GM06990 (cell line): ENCODE measurements at places on chromosomes 5 and 9.
A peak's percentile ranks its signal among the peaks of the same experiment; 100 is the strongest.

GRCh38 chr9:3331801-3332200 lies 194.0 kb downstream of the RFX3 start:
- DNase-seq = no peak

DNA sequence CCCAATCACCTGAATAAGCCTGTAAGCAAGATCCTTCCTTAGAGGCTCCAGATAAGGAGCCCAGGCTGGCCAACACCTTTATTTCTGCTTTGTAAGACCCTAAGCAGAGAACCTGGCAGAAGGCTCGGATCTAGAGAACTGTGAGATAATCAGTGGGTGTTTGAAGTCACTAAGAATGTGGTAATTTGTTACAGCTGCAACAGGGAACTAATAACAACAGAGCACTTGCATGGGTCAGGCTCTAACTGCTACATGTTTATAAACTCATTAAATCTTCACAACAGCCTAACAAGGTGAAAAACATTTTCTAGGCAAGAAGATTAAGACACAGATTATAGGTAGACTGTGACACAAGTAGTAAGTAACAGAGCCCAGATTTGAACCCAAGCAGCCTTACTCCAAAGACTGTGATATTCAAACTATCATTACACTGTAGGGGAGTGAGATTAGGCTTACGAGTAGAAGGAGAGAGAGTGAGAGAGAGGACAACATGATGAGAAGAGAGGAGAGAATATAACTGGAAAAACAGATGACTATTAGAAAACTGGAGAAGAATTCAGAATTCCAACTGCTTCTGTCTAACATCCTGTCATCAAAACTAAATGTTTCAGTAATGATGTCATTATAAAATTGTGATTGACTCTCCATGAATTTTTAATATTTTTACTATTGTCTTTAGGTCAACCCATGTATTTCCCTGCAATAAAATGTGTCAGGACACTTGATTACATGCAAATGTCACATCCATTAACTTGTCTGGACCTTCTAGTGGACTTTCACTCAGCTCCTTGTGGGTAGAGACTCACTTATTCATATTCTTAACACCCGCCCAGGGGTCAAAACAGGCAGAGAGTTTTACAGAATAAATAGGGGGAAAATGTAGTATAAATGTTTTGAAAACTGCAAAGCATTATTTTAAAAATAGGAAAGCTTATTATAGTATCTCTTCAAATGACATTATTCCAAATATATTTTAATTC lies 290.9 kb upstream of the RGMB start:
- no peak for DNase-seq

- DNase-seq = no peak
These were observed 111.0 kb downstream of the PJA2 start for GRCh38 chr5:109298794-109299193.

DNA sequence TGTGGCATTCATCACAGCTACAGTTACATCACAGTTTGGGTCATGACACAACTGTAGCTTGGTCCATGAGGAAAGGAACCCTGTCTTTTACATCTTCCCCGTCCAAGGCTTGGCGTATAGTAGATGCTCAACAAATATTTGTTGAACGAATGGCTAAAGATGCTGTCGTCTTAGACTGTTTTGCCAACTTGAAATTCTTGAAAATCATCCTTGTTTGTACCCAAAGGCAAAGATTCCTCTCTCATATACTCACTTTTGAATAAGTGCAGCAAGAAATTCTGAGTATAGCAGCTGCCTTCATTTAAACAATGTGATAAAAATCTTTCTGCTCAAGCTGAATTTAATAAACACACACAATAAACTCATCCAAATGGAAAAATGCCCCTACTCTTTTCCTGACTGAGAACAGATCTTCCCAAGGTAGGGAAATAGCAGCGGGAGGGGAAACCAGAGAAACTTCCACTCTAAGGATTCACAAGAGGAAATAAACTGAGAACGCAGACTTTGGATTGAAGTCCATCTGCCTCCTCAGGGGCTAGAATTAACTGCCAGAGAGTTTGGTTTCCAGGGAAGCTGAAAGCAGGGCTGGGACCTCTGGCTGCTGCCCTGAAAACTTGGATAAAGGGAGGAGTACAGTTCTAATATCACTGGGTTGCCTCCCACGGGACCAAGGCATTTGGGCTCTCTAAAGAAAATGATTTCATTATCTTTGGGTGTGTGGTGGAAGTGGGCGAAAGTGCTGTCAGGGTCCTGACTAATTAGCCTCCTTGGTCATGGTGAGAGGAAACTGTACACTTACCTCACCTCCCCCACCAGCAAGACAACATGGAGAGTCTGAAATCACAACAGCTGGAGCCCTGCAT lies 99.1 kb downstream of the DPYSL3 start:
- no peak for DNase-seq

DNA sequence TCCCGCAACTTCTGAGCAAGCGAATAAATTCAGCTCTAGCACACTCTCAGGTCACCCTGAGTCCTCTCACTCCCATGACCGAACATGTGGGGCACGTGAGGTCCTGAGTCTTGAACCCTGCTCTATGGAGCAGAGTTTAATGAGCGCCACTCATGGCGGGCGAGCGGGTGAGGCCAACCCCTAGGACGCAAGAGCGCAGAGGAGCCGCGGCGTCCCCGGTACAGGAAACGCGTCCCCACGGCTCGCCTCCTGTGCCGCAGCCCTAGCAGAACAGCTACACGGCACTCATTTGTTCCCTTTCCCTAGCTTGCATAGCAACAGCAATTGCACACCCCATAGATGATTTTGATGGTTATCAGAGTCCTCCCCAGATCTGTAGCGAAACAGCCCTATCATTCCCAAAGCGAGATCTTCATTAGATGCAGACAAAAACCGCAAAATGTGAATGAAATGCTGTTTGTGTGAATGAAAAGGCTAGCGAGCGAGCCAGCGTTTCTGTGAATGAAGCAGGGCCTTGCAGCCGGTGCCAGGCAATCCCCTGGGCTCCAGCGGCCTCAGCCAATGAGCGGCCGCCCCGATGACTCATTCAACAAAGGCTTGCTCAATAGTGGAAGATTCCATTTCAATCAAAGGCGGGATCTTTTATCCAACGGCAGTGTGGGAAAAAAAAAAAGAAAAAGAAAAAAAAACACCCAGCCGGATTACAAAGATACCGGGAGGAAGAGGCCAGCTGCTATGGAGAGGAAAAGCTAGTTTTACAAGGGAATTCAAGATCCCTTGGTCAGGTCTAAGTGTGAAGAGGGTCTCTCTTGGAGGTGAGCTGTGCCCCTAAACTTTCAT lies 1.5 kb upstream of the SHC3 start:
- DNase-seq = peak; percentile 28

DNA sequence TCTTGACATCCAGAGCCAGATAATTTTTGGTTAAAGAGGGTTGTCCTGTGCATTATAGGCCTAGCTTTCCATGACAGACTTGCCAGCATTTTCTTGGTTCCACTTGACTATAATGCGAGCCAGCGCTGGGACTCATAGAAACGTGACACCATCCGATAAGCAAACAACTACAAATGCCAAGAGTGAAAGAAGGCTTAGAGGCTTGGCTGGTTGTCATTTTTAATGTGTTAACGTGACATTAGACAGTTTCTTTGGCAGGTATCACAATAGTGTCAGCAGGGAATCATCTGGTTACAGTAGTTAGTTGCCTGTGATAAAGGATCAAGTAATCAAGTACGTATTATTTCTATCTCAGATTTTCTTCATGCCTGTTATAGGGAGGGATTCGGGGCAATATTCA lies 20.0 kb upstream of the LIFR start:
- no peak for DNase-seq

DNA sequence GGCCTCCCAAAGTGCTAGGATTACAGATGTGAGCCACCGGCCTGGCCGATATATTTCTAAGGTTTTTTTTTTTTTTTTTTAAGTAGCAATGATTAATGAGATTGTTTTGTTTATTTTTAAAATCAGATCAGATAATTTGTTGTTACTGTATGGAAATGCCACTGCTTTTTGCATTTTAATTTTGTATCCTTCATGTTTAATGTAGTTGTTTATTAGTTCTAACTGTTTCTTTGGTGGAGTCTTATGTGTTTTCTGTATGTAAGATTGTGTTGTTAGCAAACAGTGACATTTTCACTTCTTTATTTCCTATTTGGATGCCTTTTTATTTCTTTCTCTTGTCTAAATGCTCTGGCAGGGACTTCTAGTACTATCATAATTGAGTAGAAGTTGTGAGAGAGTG lies 87.3 kb downstream of the DMXL1 start:
- DNase-seq = no peak
